ENCODE measurements at places on chromosomes 11 and 22.

- DNase-seq, result no peak
Observed at GRCh38 chr11:16613262-16613511, 125.3 kb upstream of the C11orf58 start.

DNA sequence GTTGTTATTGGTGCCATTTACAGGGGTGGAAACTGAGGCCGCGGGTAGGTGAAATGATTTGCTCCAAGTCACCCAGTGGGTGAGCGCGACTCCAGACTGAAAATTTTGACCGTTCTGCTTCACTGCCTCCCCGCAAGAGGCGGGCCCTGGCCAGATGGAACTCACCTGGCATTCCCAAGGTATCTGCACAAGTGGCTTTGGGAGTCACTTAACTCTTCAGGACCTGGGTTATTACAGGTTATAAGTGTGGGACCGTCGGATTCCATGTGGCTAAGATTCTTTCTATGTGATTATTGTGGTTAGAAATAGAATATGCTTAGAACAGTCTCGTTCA is 598 bp downstream of the CABIN1 start:
- DNase-seq, result no peak

- DNase-seq, result peak; percentile 92
Observed at GRCh38 chr11:12232817-12233601, 122.6 kb downstream of the MICAL2 start.

GRCh38 chr11:61718621-61719302 is 33.7 kb upstream of the MYRF start:
- DNase-seq, result peak; percentile 14

GRCh38 chr11:36718451-36718850 is 120.4 kb upstream of the RAG2 start:
- DNase-seq, result no peak

- DNase-seq, result no peak
Observed at GRCh38 chr11:62682518-62682917, 3.6 kb upstream of the UBXN1 start.

GRCh38 chr11:116698080-116698479 is 74.7 kb downstream of the BUD13 start:
- no peak for DNase-seq

GRCh38 chr22:50529897-50530579 is at the start of gene TYMP:
Gene TYMP (minus strand): TSS chr22:50530012. CDS start chr22:50529709, 303 bp downstream.
- no peak for DNase-seq

- DNase-seq, result no peak
Observed at GRCh38 chr11:82995235-82995634, 76.5 kb downstream of the RAB30 start.

DNA sequence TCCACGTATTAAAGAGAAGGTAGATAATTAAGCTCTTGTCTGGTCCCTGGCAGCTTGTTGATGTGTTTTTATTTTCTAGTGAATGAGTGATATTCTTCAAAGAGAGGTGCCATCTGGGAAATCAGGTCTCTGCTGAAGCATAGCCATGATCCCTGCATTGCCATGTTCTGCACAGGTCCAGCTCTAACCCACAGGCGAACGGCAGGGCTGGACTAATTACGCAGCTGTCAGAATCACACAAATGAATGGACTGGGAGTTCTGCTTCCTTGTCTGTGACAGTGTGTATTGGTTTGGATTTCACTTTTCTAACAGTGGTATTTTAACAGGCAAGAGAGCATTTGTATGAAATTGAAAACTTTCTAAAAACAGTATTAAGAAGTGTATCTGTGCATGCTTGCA is 235.6 kb downstream of the FAT3 start:
- no peak for DNase-seq

DNA sequence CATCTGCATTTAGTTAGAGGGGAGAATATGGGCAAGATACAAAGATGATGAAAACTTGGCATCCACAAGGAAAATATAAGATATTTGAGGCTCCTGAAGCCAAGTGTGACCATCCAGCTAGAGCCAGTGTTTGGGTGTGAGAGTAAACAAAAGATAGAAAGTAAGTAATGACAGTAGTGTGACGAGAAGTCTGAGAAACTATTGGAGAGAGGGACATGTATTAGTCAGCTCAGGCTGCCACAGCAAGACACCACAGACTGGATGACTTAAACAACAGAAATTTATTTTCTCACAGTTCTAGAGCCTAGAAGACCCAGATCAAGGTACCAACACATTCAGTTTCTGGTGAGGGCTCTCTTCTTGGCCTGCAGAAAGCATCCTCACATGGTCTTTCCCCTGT is 6.4 kb upstream of the CCKBR start:
- DNase-seq, result no peak

DNA sequence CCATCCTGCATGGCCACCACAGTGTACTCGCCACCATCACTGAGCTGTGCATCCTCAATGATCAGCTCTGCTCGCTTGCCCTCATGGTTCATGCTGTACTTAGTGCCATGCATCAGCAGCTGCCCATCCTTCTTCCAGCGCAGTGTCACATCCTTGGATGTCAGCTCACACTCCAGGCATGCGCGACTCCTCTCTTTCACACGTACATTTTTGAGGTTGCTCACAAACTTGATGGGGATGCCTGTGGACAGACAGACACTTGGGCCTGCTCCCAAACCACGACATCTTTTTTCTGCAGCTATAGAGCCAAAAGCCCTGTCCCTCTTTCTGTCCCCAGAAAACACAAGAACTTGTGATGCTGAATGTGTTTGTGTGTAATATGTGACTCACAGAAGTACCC is 10.5 kb downstream of the IGSF22 start:
- DNase-seq, result no peak

GRCh38 chr11:12019337-12019736 is 10.9 kb upstream of the DKK3 start:
- no peak for DNase-seq

GRCh38 chr11:133840479-133840941 is 4.8 kb downstream of the SPATA19 start:
- DNase-seq, result no peak

DNA sequence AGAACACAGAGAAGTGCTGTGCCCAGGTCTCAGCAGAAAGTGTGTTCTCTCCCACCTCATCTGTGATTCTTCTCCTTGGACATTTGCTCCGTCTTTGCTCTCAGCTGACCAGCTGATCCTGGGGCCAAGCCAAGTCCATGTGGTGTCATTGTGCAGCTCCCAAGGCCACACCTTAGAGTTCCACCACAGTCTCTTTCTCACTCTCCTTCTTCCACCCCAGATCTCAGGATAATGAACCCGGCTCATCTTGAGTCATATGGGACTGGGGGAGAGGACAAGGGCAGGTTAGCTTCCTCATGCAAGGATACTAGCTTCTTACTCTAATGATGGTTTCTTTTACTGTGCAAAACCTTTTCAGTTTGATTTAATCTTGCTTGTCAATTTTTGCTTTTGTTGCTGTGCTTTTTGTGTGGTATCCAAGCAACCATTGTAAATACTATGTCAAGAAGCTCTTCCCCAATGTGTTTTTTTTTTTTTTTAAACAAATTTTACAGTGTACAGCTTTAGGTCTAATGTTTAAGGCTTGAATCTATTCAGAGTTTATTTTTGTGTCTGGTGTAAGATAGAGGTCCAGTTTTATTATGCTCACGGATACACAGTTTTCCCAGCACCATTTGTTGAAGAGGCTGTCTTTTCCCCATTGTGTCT is 75.0 kb upstream of the OR4B1 start:
- DNase-seq, result no peak

DNA sequence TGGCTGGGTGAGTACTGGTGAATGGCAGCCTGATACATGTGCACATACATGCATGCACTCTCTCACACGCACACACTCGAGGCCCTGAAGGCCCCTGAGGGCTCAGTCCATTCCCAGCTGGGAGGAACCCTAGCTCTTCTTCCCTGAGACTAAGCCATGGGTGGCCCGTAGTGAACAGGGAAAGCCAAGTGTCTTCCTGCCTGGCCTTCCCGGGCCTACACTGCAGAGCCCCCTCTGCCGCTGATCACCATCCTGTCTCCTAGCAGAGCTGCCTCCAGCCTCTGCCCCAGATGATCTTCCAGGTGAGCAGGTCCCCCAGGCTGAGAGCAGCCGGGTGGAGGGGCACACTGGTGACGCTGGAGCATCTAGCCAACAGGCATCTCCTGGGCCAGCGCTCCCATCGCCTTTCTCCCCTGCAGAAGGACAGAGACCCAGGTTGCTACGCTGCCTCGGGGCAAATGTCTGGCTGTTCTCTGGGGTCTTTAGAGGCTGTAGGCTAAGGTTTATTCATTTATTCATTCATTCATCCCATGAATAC is 57.3 kb downstream of the CD82 start:
- no peak for DNase-seq

GRCh38 chr11:15640318-15640717 is 525.6 kb downstream of the INSC start:
- no peak for DNase-seq

DNA sequence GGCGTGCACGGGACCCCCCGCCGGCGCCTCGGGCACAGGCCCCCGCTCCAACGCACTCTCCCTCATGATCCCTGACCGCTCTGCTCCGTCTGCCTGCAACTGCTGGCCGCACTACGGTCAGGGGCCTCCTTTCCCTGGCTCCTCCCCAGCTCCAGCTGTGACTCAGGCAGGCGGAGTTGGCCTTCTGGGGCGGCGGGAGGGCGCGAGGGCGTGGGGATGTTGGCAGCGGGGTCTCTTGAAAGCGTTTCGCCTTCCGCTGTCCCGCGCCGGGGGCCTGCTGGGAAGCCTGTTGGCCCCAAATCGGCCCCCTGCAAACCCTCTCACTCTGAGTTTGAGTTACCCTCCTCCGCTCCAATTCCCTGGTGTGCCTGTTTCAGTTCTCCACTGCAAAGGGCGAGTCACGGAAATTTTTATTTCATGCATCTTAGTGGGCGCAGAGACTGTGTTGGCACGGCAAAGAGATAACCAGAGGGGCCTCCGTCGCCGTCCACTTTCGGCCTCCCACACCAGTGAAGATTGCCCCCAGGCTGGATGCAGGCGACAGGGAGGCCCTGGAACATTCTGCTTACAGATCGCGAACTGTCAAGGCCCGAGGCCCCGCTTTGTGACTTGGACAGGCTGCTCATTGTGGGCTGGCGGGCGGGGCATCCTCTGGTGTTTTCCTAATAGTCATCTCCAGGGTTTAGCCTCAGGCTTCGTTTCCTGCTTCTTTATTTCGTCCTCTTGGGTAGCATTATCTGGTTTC is at the start of gene CAVIN3:
Gene CAVIN3 (minus strand): TSS at position 91 of the 745 bp plus-strand sequence. CDS start 25 bp downstream, at position 66.
- no peak for DNase-seq

DNA sequence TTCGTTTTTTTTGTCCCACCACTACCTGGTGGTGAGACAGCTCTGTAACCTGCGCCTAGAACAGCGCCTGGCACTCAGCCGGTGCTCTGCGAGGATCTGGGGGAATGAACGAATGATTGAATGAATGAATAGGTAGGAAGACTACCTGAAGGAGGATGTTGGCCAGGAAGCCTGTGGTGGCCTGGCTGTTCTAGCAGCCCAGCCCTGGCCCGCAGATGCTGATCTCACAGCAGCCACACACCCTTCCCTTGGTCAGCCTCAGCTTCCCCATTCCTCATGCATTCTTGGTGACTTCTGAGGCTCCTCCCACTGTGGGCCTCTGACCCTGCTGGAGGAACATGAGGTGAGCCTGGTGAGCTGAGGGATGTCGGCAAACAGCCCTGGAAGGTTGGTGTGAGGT is 3.7 kb downstream of the TRPM5 start:
- DNase-seq, result no peak

GRCh38 chr11:63551889-63552266 is 11.3 kb downstream of the PLAAT2 start:
- no peak for DNase-seq

- DNase-seq, result no peak
Observed at GRCh38 chr22:24893341-24894070, 53.0 kb downstream of the LHFPL7 start.

GRCh38 chr11:31921081-31921480 is 110.0 kb upstream of the PAX6 start:
- DNase-seq, result no peak

- DNase-seq, result peak; percentile 98
Observed at GRCh38 chr22:29621761-29622526, 18.5 kb downstream of the NF2 start.

GRCh38 chr11:115060840-115061239 is 382.5 kb downstream of the NXPE2 start:
- no peak for DNase-seq

DNA sequence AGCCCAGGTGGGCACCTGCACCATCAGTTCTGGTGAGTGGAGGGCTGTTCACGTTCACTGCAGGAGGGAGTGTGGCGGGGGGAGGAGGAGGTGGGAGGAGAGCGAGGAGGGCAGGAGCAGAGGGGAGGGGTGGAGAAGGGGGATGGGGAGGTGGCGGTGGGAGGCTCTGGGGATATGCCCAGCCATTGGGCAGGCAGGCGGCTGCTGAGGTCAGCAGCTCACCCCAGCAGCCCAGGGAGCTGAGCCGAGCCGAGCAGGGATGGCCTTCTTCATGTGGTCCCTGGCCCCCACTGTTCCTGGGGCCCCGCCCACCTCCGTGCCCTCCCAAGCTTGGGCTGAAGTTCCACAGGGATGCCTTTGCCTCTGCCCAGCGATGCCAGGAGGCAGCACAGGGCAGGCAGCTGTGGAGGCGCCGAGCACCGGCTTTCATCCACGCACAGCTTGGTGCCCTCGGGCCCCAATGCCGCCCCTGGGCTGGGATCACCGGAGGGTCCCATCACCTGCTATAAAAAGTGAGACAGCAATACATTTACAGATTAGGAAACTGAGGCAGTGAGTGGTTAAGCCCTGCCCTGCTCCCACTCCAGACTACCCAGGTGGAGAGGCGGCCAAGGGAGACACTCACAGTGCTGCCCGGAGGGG is 21.6 kb downstream of the RTN4R start:
- no peak for DNase-seq

GRCh38 chr11:125233736-125234275 is 69.3 kb downstream of the PKNOX2 start:
- DNase-seq, result no peak

- DNase-seq, result no peak
Observed at GRCh38 chr11:107988397-107989158, 20.1 kb upstream of the CUL5 start.

DNA sequence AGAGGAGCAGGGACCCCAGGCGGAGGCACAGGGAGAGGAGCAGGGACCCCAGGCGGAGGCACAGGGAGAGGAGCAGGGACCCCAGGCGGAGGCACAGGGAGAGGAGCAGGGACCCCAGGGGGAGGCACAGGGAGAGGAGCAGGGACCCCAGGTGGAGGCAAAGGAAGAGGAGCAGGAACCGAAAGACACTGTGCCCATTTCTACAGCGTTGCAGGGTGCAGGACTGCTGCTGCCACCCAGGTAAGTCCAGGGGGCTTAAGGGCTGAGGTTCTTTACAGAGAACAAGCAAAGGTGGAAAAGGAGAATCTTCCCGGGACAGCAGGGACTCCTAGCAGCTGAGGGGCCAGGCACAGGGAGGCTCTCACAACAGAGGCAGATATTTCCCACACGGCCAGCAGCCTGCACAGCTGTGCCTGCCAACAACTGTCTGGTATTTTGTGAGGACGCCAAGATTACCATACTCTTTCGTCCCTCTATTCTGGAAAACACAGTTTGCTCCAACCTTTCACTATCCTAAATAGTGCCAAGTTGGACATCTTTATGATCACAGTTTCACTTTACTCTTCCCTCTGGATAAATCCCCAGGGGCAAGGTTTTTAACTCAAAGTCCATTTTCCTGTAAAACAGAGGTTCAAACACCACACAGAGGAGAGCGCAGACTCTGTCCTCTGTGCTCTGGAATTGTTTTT is 39.4 kb downstream of the SHANK2 start:
- no peak for DNase-seq

GRCh38 chr22:43796567-43796966 is 15.5 kb downstream of the EFCAB6 start:
- no peak for DNase-seq

- DNase-seq, result no peak
Observed at GRCh38 chr11:88521799-88522201, 184.3 kb upstream of the CTSC start.

- no peak for DNase-seq
Observed at GRCh38 chr11:2522631-2523255, 77.9 kb downstream of the KCNQ1 start.

- no peak for DNase-seq
Observed at GRCh38 chr11:16191868-16192240, 164.5 kb downstream of the SOX6 start.

Data from non-pigmented ciliary epithelial cell (primary cell).